ENCODE measurements at places on chromosomes 6 and 20.

DNA sequence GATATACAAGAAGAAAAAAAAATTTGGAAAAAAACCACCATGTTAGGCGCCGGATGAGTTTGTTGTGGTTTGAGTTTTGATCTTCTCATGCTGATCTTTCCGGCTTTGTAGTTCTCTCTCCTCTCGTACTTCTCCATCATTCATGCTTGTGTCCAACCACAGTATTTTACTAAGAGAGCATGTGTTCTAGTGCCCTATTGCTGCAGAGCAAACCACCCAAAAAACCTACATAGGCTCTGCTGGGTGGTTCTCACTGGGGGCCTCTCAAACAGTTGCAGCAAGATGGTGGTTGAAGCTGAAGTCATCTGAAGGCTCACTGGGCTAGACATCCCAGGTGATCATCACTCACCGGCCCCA is 404.2 kb downstream of the PLCB1 start:
- DNase-seq = no peak

DNA sequence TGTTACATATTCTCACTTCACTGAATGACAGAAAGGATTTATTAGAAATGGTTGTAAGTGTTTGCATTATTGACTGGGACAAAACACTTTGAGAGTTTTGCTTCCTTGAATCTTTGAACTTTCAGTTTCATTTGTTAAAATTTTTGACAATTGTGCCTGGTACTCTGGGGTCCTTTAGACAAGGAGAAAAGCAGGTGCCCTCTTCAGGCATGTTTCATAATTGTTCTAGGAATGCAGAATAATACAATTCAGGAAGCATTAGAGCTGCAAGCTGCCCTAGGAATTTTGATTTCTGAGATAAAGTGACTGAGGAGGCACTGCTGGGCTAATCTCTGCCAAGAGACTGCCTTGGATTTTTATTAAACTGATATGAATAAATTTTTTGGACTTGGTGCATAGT is 49.7 kb downstream of the TOP1 start:
- DNase-seq = no peak

GRCh38 chr6:44177691-44178423 is 19.2 kb downstream of the CAPN11 start:
- DNase-seq = no peak

GRCh38 chr20:18056174-18057100 is 1.3 kb downstream of the OVOL2 start:
- no peak for DNase-seq
